ENCODE measurements at places on chromosomes 3 and 15.

- no peak for DNase-seq
These were observed 72.8 kb downstream of the GABRG3 start for GRCh38 chr15:27043770-27044169.

DNA sequence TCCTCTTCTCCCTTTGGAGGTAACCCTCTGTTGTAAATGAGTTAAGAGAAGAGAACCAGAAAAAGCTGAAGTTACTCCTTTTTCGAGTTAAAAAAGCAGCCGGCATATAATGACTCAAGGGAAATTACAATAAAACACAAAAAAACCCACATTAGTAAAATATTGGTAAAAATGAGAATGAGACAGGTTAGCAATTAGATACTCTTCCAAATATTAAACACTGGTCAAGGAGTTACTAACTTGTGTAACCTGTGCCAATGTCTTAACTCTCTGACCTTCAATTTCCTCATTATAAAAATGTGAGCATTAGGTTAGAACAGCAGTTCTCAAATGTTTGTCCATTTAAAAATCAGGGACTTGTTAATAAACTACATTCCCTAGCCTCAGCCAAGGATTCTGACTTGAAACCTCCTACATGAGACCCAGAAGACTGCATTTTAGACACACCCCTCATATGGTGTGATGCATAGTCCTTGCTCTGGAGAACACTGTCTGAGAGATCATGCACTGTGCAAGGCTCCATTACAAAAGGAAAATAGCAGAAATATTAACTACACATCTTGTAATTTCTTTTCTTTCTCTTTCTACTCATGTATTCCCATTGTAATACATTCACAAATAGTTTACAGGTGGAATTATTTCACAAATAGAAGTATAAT lies 42.7 kb upstream of the TOP2B start:
- no peak for DNase-seq

DNA sequence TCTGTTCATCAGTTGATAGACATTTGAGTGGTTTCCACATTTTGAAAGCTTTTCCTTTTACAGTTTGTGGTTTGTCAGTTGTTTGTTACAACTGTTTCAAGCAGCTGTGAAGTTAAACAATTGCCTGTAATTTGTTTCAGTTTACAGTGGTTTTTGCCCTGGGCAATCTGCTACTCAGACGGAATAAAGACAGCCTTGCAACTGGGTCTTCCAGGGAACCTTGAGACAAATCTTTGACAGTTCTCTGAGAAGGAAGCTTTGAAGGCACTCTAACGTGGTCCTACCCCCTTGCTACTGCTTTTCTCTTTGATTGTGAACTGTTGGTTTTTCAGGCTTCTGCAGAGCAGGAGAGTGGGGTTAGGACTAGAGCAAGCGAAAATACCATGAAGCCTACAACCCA lies 28.0 kb downstream of the LRRC28 start:
- no peak for DNase-seq

- no peak for DNase-seq
These were observed 52.9 kb upstream of the WNT7A start for GRCh38 chr3:13932578-13933295.

DNA sequence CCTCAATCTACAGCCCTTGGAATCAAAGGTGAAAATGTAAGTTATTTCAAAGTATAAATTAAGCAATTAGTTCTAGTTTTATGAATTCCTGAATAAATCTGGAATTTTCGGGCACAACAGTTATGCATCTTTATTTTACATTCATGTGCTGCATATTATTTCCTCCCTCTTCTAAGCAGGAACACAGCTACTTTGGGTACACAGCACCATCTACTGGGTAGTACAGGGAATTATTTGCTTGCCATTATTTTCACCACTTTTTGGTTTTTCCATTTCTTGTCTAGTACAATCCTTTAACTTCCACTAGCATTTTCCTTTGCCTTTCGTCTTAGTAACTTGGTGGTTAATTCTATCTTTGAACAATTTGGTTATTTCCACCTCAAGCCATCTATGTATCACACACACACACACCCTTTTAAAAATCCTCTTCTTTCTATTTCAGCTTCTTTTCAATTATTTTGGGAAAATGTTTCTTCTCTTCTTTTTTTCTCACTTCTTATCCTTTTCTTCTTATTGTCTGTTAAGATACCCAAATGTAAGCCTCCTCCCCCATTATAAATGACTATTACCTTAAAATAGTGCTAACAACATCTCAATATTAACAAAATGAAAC lies 451.0 kb downstream of the MFSD1 start:
- peak; percentile 56 for DNase-seq

DNA sequence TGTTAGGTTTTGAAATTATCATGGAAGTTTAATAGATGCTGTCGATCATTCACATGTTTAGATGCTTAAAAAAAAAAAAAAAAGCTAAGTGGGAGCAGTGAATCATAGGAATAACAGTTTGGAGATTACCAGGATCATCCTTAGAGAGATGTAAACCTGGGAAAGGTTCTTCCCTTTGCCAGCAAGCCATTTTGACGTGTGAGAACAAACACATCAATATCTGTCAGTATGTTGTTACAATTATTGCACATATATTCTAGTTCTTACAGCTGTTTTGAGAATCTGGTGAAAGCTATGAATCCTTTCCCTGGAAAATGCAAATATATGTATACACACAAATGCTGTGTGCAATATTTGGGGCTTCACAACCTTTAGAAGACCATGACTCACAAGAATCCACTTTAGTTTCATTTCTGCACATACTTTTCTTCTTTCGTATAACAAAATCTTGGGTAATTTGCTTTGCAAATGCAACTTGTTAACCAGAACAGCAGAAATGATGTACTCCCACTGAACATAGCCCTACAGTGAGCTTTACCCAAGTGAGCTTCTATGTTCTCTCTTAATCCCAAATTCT lies 12.0 kb downstream of the NFKBIZ start:
- DNase-seq, result no peak

DNA sequence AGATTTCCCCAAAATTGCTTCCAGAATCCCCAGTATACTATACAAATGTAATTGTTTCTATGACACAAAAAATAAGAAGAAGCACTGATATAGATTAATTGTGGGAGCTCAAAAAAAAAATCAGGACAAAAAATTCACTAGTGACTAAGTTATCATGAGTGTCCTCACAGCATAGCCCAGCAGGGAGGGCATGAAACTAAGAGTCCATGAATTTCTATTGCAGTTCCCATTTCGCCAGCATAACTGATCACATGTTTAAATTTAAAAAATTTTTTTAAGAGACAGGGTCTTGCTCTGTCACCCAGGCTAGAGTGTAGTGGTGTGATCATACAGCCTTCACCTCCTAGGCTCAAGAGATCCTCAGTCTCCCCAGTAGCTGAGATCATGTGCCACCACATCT lies 10.6 kb downstream of the NCEH1 start:
- DNase-seq, result no peak

DNA sequence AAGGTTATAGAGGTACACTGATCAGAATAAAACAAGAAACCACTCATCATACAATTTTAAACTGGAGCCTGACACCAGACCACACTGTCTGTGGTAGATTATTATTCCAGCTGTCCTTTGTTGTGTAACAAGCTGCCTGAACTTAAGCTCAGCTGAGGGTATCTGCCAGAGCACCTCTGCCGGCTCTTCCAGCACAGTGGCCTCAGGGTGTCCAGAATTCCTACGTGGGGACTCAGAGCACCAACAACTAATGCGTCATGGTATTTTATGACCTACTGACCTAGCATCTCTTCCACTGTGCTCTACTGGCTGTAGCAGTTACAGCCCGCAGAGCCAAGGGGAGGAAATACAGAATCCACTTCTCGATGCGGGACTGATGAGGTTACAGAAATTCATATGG lies 15.6 kb upstream of the RAF1 start:
- no peak for DNase-seq

GRCh38 chr3:108175352-108175751 lies 46.9 kb downstream of the IFT57 start:
- no peak for DNase-seq

DNA sequence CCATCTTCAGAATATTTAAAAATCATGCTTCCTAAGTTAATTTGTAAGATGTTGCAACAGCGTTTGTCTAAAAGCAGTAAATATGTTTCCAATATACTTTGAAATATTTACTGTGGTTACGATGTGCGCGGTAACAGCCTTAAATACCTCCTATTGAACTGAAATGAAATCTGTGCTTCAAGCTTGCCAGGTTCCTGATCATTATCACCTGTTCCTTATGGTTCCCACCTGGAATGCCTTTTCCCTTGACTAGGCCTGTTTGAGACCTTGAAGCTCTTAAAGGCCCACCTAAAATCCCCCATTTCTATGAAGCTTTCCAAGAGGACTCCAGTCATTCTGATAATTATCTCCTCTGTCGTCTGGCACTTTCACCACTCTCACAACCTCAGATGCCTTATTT lies 146.7 kb downstream of the NAALADL2 start:
- DNase-seq, result no peak

DNA sequence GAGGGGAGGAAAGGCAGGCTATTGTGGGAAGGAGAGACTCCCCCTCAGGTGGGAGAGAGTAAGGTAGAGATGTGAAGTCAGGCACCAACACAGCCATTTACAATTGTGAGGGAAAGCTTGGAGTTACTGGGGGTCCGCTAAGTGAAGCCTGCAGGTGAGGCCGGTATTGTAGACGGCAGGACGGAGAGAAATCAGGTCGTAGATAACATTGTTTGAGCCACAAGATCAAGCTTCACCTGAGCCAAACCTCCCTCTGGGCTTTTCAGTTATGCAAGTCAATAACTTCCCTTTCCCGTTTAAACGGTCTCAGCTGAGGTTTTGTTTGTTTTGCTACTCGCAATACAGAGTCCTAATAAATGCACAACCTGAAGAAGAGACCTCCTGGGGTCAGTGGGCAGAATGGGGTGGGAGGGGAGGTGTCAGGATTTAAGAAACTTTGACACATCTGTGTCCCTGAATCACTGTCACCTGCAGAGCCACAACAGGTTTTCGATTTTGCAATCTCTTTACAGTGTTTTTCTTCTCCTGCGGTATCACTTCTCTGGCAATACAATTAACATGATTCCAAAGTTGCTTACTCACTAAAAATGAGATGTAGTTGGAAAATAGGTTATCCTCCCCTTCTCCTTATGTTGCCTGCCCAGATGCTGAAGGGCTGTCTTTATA lies 72.0 kb upstream of the GLCE start:
- DNase-seq, result no peak

- DNase-seq, result no peak
These were observed 7.1 kb downstream of the COL8A1 start for GRCh38 chr3:99645277-99646106.

- DNase-seq, result no peak
These were observed 163.2 kb upstream of the COL8A1 start for GRCh38 chr3:99475229-99475628.

- no peak for DNase-seq
These were observed 31.2 kb downstream of the BCHE start for GRCh38 chr3:165805946-165806561.

DNA sequence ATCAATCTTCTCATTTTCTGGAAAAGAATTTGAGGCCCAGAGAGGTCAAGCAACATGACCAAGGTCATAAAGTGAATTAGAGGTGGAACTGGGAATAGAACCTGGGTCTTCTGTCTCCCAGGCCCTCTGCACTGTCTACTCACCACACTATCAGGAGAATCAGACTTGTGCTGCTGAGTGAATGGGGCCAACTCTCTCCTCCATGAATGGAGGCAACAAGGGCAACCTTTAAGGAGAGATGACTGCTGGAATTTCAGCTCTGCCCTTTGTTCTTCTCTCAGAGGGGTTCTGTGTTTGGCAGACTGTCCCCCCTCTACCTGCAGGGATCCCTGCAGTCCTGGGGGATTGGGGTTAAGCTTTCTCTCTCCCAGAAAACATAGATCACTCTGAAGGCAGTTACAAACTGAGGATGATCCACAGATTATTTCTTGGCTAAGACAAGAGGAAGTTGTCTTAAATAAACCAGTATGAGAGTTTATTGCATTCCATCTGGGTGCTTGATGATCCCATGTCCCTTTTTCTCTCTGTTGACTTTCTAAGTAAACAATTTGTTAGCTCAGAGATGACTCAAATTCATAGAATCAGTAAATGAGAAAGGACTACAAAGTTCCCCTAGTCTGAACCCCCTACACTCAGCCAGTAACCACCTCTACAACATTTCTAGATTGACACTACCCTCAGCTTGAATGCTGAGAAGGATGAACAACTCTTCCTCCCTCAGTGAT lies 99.0 kb upstream of the LIPC start:
- no peak for DNase-seq

DNA sequence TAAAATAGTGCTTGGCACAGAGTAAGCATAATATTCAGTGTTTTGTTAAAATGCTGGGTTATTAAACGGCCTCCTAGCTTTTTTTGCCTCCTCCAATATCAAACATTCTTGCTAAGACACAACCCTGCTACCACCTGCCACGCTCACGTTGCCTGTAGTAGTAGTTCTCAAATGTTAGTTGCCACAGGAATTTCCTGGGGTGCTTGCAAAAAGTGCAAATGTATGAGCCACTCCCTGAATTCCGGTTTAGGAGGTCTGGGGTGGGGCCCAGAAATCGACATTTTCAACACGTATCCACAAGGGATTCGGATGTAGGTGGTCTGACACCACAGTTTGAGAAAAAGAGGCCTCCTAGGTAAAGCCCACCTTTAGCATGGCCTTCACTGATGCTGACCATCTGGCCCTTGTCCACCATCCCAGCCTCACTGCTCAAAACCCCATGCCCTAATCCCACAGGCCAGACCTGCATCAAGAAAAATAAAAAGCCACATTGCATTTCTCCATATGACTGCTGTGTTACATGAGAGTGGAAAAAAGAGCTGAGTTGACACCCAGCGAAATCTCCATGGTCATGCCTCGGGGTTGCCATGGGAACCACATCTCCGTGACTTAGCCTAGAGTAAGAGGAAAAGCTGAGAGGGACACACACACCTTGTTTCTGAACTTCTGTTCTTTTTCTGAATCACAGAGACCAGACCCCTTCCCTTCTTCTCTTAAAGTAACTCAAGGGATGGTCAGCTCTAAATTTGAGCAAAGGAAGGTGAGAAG lies 116.4 kb upstream of the HES1 start:
- DNase-seq, result no peak

DNA sequence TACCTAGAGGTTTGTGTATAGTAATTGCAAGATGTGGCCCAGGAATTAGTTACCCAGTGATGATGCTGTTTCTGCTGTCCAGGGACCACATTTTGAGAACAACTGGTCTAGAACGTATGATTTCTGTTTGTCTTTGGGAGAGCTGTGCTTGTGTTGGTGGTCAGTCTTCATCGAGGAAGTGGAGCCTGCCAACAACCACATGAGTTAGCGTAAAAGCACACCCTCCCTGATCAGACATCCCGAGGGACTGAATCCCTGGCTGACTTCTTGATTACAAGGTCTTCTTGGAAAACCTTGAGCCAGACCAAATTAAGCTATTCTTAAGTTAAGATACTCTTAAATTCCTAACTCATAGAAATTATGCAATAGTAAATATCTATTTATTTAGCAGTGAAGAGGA lies 81.7 kb upstream of the ZPLD1 start:
- DNase-seq, result no peak

- DNase-seq, result no peak
These were observed 30.3 kb upstream of the TUBGCP5 start for GRCh38 chr15:23069496-23070166.

DNA sequence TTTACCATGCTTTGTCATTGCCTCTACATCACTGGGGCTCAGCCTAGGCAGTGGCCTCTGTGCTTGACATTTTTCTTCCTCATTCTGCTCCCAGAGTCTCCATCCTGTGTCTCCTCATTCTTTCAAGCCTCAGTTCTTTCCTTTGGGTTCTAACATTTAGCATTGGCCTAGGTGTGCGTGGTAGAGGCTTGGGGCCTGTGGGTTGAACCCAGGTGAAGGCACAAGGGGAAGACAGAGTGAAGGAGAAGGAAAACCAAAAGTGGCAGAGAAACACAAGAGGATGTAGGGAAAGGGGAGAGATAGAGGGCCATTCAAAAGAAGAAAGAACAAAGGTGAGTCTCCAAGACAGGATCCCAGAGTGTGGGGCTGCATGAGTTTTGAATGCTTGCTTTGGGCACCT lies 75.7 kb downstream of the FNDC3B start:
- no peak for DNase-seq
